ENCODE measurements at places on chromosomes 11 and 22. TPM values are rescaled to one million over a fixed set of nuclear protein-coding genes. Genes with fewer than 3 reads are reported as not detected.

IL17REL gene
- polyA plus RNA-seq, result not detected

APOA1 gene
- polyA plus RNA-seq, result 179 TPM

KCNJ1 gene
- 91.8 TPM for polyA plus RNA-seq

TIRAP gene
- 17.2 TPM for polyA plus RNA-seq

DNA sequence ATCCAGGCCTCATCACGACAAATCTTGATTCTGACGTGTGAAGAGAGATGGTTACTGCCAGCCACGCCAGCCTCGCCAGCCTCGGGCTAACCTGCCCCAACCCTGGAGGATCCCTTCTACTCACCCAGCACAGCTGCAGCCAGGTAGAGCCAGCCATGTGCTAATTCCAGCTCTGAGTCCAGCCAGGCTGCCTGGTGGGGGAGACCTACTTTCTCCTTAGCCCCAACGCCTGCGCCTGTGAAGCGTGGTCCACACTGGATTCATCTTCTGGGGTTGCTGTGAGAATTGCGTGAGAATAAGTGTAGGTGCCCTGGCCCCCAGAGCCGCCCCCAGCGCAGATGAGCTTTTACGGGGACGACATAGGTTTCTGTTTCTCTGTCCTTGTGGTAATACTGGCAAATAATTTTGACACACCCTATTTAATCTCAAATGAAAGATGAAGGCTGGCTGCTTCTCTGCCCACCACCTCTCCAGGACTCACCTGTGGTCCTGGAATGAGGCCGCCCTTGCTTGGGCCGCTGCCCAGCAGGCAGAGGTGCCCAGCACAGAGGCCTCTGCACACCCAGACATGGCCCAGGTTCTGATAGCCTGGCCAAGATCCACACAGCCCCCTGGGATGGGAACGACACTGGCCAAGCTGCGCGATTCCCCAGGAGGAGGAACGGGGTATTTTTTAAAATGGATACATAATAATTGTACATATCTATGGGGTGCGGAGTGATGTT is 528.4 kb downstream of the TBC1D22A start:
- DNase-seq, result no peak

DNA sequence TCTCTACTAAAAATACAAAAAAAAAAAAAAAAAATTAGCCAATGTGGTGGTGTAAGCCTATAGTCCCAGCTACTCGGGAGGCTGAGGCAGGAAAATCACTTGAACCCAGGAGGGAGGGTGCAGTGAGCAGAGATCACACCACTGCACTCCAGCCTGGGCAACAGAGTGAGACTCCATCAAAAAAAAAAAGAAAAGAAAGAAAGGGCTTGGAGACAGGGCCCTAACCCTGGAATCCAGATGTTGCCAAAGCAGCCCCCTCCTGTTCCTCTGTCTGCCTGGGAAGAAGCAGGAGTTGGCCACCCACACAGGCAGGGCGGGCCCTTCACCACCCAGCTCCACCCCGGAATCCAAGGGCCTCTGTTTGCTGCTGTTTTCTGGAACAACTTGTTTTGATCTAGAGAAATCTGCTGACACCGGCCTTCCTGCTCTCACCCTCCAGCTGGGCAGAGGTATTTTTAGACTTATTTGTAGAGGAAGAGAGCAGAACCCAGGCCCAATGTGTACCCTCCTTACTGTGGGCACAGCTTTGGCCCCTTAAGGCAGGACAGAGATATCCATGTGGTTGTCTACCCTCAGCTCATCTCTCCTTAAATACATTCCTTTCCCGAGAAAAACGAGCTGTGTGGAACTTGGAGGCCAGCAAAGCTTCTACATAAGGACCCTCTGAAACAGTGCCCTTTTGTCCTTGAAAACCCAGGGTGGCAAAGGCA is 2.7 kb upstream of the NEAT1 start:
- DNase-seq, result no peak

GRCh38 chr11:93482556-93482955 is 60.6 kb downstream of the SMCO4 start:
- DNase-seq, result no peak

Data from renal pelvis (tissue), 12 donors.